ENCODE measurements at places on chromosomes 3 and 15.

DNA sequence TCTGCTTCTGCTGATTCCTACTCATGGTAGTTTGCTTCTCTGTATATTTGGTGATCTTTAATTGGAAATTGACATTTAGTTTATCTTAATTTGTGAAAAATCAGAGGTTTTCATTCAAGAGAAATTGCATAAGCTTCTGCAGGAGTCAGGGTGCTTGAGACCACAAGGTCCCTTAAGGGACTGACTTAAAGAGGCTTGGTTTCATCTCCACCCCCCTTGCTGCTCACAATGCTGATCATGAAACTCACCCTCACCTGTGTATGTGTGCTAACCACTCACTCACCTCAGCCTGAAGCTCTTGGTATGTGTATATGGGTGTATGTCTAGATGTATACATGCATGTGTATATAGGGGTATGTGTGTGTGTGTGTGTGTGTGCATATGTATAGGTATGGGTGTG lies 11.4 kb downstream of the PGPEP1L start:
- DNase-seq = no peak

GRCh38 chr3:192215-192929 lies 4.2 kb upstream of the CHL1 start:
- no peak for DNase-seq

DNA sequence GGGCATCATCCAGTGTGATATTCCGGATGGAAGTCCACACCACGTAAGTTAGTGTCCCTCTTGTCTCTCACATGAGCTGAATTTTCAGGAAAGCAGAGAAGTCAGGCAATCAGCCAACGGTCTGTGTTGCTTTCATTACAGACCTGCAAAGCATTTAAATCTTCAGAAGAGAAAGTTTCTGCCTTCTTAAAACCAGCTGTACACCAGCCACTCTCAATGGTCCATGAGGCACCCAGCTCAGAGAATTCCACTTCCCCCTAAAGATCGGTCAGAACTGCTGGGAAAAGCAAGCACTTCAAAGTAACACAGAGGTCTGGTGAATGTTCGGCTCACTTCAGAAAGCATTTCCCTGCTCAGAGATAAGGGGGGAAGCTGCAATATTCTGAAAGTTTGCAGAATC lies 903.7 kb downstream of the EPHA3 start:
- no peak for DNase-seq

- DNase-seq = no peak
Measured at GRCh38 chr3:44045476-44046275, 196.0 kb upstream of the TOPAZ1 start.

- DNase-seq = no peak
Measured at GRCh38 chr15:63019511-63020109, 22.9 kb upstream of the TPM1 start.

DNA sequence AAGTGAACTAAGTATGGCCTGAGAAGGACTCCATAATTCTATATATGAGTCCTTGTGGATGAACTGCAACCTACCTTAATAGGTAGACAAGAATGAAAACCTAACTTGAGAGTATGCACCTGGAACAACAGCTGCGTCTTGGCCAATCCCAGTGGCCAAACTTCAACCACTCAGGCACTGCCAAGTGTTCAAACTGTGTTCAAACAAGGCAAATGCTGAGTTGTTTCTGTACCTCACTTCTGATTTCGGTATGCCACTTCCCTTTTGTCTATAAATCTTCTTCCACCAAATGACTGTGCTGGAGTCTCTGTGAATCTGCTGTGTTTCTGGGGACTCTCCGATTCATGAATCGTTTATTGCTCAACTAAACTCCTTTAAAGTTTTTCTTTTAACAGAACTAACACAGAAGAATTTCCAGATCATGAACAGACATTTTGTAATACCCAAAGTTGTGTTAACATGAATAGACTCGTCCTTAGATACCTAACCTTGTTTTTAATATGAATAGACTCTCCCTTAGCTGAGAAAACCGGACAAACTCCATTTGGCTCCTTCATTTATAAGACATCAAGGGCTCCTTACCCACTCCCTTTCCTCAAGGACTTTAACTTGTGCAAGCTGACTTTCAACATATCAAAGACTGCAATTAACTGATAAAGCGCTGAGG lies 4.1 kb downstream of the ZNF717 start:
- no peak for DNase-seq

GRCh38 chr3:37221407-37221806 lies 47.0 kb upstream of the LRRFIP2 start:
- DNase-seq = no peak

DNA sequence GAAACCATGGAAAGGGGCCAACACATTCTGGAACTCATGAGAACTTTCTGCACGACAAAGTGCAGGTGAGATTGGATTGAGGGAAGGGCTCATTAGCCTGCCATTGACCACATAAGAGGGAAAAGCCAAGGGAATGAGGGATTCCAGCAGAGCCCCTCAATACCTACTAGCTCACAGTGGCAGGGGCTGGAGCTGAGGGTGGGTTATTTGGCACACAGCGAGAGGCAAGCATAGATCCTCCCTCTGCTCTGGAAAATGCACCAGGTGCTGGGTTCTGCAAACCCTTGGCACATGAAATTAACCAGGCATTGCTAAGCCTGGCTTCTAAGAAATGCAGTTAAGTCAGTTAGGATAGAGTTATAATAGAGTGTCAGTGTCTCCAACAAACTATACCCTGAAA lies 60.8 kb downstream of the IL16 start:
- no peak for DNase-seq

GRCh38 chr15:39135989-39136388 lies 444.9 kb upstream of the THBS1 start:
- no peak for DNase-seq

DNA sequence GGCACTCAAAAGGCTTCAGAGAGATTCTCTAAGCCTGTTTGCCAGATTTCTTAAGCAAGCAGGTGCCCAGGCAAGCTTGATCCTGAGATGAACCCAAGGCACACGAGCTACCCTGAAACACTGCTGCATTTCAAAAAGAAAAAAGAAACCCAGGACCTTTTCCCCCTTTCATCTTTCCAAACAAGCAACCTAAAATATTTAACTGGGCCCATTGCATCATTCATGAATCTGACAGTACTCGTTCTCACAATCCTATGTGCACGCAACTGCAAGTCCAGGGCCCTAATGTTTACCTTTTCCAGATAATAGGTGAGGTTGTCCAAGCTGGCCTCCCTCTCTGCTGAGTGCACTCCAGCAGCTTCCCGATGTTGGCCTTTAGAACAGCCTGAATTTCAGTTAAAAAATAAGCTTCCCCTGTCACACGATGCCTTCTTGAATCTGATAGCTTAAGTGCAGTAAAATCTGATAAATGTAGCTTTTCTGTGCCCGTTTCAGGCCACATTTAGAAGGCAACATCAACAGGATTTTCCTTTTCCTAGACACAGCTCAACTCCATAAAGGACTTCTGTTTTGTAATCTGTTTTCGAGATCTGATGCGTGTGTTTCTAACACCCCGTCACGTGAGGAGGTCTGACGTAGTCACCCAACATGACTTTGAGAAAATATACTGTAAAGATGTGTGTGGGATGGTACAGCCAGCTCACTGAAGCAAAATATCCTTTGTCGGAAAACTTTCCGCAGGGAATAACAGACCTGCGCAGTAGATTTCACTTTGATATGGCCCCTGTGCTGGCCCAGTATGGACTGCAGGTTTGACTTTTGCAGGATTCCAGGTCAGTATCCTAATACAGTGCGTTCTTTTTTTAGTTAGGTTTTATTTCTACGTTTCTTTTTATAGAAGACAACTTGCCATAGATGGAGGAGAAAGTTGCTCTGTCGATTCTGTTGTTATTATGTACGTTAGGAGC lies 55.1 kb upstream of the RASA2 start:
- DNase-seq = no peak

- no peak for DNase-seq
Measured at GRCh38 chr3:44030687-44031305, 210.9 kb upstream of the TOPAZ1 start.

DNA sequence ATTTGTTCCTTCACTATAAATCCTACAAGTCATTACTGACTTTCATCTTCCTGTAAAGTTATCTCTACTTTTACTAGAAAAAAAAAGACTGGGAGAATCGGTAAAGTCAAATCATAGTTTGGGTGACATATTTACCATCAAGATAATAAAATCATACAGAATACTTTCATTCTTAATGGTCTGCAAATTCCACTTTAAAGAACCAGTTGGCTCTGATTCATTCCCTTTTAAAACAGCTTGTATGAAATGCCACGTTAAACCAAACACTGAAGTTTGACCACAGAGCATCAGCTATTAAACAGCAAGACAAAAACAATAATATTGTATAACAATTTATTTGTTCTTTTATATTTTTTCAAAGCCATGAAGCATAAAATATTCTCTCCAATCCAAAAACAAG lies 100.7 kb downstream of the FBN1 start:
- DNase-seq = no peak

DNA sequence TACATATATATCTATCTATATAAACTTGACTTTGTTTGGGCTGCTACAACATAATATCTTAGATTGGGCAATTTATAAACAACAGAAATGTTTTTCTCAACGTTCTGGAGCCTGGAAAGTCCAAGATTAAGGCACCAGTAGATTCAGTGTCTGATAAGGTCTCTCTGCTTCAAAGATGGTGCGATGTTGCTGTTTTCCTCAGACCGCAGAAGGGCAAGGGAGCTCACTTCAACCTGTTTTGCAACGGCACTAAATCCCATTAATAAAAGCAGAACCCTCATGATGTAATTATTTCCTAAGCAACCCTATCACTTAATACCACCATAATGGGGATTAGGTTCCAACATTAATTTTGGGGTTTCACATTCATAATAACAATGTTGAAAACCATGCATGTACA lies 1134.8 kb downstream of the NSUN3 start:
- no peak for DNase-seq

GRCh38 chr3:69671082-69671952 lies 67.9 kb upstream of the MITF start:
- DNase-seq = no peak

GRCh38 chr15:90419206-90419605 lies 31.2 kb downstream of the IQGAP1 start:
- no peak for DNase-seq

DNA sequence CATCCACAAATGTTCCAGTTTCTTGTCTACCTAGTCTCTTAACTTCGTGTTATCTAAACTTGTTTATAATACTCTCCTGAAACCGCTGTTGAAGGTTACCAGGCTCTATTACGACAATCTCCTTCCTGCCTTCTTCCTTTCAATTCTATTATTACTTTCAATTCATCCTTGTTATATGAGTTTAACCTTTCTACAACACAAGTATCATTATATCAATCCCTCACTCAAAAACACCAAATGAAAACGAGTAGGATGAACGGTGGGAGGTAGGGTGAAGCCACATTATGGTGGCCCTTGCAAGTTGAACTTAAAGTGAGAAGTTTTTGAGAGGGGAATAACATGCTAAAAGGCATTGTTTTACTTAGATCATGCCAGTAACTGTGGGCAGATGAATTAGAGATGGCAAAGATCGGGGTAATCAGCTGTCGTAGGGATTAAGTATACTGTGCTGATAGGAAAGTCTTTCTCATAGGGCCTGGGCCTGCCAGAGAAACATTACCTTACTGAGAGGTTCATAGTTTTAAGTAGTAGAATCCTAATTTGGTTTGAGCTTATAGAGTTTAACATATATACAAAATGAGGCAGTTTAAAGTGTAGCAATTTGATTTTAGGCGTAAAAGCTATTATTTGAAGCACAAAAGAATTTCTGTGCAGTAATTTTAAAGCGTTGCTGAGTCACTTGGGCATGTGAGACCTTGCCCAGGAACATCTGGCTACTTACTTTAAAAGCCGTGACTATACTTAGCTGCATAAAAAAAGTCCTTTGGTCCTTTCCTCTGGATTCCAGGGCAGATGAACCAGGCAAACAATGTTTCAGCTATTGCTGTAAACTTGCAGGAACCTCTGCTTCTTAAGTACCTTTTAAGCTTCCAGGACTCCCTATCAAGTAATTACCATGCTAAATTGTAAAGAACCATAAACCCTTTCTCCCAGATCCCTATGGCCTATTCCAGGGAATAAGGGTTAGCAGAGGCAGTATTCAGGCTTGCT lies 3.3 kb upstream of the CEP97 start:
- DNase-seq = peak; percentile 7

GRCh38 chr15:57223345-57223744 lies 153.0 kb upstream of the CGNL1 start:
- DNase-seq = no peak

- DNase-seq = no peak
Measured at GRCh38 chr15:64125978-64126377, 25.6 kb upstream of the SNX22 start.

DNA sequence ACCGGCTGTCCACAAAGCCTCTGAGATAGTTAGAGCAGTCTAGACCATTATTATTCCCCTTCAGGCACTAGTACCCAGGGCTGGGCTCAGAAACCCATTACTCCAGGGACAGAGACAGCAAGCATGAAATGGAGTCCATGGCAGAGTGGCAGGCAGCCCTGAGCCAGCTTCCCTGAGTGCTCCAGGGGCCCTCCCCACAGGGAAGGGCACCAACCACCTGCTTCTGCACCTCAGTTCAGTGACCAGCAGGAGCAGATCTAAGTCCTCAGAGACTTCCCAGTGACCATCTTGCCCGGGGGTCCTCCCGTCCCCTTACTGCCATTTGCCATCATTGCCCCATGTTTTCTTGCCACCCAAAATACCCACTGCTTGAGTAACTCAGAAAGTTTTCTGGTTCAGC lies 62.0 kb downstream of the DAPK2 start:
- DNase-seq = no peak

Measured in activated CD4-positive, alpha-beta T cell treated with anti-CD3 and anti-CD28 coated beads for 24 hours (primary cell).